Stimulated activated CD8-positive, alpha-beta memory T cell treated with anti-CD3 and anti-CD28 coated beads, Interleukin-7, amount 100 ng/mL, for 4 hours (primary cell): ENCODE measurements at places on chromosomes 4 and X.

- DNase-seq: no peak
Measured at GRCh38 chrX:11381464-11381863, 88.3 kb downstream of the AMELX start.

DNA sequence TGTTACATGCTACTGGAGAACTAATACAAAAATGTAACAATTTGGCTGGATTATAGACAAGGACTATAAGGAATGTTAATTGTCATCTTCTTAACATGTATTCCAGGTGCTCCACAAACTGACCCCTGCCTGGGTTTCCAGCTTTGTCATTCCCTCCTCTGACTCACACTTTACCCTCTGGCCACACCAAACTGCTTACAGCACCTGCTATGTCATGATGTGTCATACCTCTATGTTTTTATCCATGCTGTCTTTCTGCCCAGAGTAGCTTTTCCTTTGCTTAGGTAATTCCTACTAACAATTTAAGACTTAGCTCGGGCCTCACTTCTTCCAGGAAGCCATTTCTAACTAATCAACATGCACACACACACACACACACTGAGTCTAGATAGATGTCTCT, 14.0 kb upstream of the SHROOM4 start:
- no peak for DNase-seq

GRCh38 chr4:29966386-29966785, 753.8 kb upstream of the PCDH7 start:
- DNase-seq: no peak

- no peak for DNase-seq
Measured at GRCh38 chr4:17134565-17134964, 236.1 kb upstream of the LDB2 start.

DNA sequence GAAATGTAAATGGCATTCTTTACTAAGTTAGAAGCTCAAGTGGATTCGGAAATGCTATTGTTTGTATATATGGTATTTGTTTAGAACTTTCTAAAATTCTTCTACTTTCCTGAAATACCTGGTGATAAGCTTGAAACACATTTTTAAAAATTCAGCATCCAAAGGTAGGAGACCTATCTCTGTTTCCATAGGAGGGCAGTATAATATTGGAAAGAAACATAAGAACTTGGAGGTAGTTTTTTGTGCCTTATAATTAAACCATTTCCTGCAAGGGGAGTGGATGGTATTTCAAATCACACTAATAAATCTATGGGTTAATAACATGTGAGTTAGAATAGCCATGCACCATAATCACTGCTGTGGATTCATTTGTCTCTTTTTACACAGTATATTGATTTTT, 217.4 kb upstream of the AADAT start:
- no peak for DNase-seq
